ENCODE measurements at places on chromosomes 12 and 14. TPM values are rescaled to one million over a fixed set of nuclear protein-coding genes. Genes with fewer than 3 reads are reported as not detected.

DNA sequence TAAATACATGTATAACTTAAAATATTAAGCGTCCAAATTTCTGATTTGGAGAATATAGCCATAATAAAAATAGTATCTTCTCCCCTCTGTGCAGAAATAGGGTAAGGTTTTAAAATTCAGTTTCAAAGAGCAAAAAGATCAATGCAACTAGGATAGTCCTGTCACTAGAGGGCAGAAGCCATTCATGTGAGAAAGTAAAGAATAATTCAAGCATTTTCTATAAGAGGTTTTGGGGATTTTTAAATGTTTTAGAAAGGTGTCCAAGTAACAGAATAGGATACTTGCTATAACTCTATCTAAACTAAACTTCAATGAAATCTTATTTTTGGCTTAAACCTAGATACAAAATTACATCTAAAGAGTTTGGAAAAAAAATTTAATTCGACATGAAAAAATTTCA lies 50.3 kb downstream of the ADAMTS20 start:
- no peak for DNase-seq

GRCh38 chr12:1848146-1848545 lies 27.8 kb downstream of the LRTM2 start:
- no peak for DNase-seq

DNA sequence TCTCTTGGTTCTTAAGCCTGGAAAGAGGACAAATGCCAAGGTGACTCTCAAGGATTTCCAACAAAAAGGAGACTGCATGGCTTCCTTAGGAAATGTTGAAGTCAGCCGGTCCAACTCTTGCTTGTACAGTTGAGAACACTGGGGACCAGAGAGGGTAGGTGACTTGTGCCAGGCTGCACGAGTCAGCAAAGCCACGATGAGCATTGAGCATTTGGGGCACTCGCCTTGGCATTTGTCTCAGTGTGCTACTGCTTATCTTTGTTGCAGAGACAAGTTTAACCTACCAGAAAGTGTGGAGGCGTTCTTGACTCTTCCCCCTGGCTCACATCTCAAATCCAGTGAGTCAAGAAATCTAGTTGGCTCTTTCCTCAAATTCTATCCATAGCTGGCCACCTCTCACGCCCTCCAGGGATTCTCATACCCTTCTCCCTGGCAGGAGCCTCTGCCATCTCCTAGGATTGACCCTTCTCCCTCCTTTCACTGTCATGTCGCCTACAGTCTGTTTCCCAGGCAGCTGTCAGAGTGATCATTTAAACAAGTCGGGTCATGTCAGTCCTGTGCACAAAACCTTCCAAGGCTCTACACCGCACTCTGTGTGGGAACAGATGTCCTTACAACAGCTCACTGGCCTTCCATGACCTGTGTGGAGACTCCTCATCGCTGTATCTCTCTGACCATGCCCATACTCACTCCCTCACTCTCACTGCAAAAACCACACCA lies 17.2 kb upstream of the KRT83 start:
- DNase-seq: no peak

DNA sequence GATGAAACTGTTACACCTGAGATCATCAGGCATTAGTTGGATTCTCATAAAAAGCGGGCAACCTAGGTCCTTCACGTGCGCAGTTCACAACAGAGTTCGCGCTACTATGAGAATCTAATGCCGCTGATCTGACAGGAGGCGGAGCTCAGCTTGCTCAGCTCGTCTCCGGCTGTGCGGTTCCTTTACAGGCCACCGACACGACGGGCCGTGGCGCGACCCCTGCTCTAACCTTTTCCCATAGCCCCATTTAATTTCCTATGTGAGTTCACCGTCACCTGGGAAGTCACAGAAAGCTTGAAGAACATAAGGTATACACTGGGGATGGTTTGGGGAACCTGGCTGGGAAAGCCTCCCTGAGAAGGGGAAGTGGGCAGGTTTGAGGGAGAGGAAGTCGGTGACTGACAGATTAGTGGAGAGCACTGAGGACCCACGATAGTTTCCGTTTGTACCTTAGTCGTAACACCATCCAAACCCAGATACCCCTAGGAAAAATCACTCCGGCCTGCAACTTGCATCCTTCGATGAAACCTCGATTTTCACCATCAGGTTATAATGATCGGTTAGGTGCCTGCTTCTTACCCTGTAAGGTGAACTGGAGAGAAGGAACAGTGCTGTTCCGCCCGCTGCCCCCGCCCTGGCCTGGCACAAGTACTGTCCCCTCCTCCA lies 2.8 kb upstream of the AAAS start:
- no peak for DNase-seq

DNA sequence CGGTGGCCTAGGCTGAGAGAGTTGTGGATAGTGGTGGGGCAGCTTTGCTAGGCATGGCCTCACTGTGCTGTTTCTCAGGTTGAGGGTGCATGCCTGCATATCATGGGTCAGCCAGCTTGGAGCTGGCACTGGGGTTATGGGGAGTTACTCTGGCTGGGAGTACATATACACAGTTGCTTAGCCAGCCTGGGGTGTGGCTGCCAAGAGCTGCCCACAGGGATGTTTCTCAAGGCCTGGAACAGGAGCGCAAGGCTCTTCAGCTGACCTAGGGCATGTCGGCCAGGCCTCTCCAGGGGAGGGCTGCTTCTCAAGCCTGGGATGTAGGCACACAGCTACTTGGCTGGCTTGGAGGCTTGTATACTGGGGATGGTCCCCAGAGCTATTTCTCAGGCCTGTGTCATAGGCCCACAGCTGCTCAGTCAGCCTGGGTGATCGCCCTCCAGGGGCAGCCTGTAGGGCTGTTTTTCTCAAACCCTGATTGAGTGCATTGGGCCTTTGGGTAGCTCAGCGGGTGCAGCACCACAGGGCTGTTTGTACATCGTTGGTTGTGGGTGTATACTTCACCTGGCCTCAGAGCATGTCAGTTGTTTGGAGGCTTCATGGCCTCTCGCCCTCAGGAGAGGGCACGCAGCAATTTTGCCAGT lies 114.9 kb downstream of the METTL25 start:
- DNase-seq: no peak

GRCh38 chr12:10753059-10753458 lies 29.9 kb upstream of the YBX3 start:
- no peak for DNase-seq

DNA sequence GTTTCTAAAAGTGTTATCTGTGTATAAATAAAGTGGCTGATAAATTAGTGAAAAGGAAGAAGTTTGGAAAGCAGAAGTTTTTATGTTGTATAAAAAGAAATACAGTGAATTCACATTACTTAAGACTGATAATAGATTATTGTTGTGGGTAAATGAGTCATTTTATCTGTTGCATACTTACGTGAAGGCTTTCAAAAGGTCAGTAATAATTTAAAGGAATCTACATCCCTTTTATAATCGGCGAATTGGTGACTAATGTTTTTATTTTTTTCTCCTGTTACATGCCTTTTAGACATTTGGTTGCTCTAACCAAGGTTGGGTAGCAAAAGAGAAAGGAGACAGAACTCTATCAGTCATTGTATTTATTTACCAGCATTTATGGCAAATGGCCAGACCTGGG lies 155.9 kb downstream of the SLC41A2 start:
- DNase-seq: no peak

DNA sequence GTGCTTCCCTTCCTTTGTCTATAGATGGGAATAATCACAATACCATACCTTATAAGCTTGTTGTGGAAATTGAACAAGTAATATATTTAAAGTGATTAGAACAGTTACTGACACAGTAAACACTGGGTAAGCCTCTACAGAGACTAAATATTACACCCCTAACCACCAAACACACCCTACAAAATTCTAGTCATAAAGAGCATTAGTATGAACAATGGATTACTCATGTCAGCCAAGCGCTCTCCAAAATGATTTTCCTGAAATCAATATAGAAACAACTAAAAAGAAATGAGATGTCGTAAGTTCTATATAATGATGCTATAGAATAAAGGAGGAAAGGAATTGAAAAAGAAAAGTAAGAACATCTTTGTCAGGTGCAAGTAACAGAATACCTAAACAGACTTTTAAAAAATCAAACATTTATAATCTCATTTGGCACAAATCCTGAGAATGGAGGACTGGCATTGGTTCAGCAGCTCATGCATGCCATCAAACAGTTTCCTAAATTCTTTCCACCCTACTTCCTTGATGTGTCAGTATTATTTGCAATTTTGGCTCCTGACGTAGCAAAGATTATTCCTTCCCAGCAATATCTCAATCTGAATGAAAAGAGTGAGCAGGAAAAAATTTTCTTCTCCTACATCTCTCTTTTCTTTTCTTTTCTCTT lies 118.0 kb downstream of the SINHCAF start:
- DNase-seq: no peak

DNA sequence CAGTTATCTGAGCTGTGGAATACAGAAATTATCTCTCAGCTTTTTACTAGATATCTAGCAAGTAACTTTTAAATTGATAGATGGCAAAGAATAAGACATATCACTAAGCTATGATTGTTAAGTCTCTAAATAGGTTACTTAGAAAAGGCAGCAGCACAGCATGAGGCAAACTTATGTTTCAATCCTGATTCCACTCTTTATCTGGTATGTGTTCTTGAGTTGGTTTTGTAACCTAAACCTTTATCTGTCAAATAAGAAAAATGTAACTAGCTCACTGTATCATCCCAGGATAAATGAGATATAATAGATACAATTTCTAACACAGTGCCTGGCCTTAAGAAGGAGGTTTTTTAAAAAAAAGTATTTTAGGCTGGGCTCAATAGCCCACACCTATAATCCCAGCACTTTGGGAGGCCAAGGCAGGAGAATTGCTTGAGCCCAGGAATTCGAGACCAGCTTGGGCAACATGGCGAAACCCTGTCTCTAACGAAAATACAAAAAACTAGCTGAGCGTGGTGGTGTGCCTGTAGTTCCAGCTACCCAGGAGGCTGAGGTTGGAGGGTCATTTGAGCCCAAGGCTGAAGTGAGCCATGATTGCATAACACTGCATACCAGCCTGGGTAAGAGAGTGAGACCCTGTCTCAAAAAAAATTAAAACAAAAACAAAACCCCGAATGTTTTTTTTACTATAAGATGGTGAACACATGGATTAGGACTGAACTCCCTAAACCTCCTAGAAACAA lies 56.8 kb downstream of the HEATR5A start:
- no peak for DNase-seq

GRCh38 chr12:29744365-29744764 lies 39.4 kb downstream of the TMTC1 start:
- no peak for DNase-seq

DNA sequence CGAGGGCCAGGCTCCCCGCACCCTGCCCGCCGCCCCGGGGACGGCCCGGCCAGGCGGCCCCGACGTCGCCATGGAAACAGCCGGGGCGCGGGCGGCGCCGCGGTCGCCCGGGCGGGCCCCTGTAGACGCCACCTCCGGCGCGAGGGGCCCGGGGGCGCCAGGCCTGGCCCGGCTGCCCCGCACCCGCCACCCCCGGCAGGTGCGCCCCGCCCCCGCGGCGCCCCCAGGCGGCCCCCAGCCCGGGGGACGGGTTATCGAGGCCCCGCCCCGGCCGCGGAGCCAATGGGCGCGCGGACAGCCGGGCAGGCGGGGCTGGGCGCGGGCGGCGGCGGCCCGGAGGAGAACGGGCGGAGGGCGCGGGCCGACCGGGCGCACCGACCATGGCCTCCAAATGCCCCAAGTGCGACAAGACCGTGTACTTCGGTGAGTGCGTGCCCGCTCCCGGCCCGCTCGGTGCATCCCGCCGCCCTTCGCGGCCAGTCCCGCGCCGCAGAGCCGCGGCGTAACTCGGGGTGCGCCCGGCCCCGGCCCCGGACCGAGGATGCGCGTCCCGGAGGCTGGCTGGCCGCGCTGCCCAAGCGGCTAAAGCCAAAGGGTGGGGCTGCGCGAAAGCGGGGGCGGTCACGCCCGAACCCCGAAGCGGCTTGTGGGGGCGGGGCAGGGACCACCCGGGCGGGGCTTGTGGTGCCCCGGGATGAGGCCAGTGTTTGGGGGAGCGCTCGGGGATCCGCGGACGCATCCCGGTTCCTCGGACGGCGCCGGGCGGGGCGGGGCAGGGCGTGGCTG lies at the start of gene CRIP2:
CRIP2 (plus strand) TSS at position 339 of the 786 bp plus-strand sequence; CDS start at position 381, 42 bp downstream.
- DNase-seq: no peak

DNA sequence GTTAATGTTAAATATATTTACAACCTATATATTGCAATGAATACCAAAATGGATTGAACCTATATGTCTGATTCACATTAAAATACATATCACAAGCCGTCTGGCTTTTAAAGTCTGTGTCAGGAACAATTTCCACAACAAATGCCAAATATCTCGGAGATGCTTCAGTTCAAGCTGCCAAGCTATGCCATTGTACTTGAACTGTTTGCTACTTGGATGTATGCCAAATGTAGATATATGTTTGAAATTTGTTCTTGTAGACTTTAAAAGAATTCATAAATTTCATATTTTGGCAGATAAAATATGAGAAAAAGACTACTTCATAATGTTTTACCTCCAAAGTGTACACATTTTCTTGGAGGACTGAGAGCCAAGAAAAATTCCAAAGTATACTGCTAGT lies 37.0 kb downstream of the WASHC3 start:
- DNase-seq: no peak

DNA sequence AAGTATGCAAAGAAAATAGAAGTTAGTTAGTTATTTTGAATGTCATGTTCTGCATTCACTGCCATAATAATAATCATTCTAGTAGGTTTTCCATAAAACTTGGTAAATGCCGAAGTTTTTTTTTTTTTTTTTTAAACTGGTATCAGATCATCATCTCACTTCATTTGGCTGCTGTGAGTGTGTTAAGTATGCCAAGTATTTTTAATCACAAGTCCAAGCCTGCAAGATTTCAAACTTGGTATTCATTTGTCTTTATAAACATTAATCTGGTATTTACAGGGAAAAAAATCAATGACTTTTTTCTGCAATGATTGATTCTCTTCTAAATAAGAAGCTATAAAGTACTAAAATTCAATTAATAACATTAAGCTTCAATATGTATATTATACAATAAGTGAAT lies 248.9 kb downstream of the CCDC59 start:
- no peak for DNase-seq

GRCh38 chr12:57692500-57692899 lies 1.4 kb upstream of the OS9 start:
- DNase-seq: no peak

DNA sequence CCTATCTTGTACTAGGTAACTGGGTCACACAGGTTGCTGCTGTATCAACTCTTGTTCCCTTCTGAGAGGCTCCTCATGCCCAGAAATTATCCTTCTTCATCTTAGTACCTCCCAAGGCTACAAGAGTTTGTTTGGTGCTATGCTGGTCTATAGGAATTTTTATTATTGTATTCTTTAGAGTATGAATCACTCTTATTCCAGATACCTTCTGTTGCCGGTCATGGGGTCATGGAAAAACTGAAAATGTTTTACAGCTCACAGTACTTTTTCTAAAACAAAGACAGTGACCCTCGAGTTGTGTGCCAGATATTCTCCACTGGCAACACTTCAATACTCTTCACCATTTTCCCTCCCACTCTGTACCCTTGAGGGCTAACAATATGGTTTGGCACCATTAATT lies 1598.0 kb upstream of the TMEM132C start:
- DNase-seq: no peak

Gene NGB
- not detected for total RNA-seq

Gene TTC5
- total RNA-seq: 19.9 TPM

Gene ENDOU
- total RNA-seq: 0.40 TPM

Gene TWF1
- total RNA-seq: 68.4 TPM

Gene DNAI7
- total RNA-seq: 1.0 TPM

Gene BCL2L14
- not detected for total RNA-seq
